ENCODE measurements at places on chromosomes 5 and 9.

- no peak for DNase-seq
These were observed 3.9 kb downstream of the FLT4 start for GRCh38 chr5:180645274-180646204.

DNA sequence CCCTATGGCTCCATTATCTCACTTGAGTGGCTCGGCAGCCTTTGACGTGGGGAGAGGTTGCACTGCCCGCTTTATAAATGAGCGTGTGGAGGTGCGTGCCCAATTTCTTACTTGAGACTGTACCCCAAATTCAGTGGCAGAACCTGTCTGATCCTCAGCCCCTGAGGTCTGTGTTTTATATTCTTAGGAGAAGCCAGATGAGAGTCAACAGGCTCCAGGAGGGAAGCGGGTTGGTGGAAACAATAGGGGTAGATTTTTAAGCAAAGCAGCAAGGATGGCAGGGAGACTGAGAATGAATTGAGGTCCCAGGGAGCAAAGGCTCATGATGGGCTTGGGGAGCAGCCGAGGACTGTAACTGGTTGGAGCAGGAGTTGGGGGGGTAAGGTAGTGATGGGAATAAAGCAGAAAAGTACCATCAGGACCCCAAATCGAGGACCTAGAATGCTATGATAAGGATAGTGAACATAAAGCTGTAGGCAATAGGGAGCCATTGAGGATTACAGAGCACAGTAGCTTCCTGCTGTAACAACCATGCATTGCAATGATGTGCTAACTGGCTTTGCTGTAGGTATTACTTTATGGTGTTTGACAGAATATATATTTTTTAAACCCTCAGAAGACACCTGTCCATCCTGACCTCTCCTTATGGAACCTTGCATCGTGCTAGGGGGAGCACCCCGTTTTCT, 43.1 kb upstream of the DAB2IP start:
- no peak for DNase-seq

DNA sequence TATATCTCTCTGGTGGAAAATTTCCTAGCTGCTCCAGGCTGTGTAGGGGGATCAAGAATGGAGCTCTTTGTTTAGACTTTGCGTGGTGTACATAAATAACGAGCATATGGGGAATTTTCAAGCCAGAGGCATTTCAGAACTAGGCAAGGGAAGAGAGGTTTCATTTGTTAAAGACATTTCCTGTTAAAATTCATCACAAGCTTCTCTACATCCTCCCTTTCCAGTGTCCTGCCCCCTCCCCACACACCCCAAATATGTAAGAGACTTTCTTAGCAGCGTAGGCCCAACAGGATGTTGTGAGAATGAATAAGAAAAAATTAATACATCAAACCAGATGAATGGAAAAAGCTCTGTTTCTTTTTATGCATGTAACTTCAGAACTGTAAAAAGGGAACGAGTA, 150.3 kb downstream of the GPBP1 start:
- no peak for DNase-seq

DNA sequence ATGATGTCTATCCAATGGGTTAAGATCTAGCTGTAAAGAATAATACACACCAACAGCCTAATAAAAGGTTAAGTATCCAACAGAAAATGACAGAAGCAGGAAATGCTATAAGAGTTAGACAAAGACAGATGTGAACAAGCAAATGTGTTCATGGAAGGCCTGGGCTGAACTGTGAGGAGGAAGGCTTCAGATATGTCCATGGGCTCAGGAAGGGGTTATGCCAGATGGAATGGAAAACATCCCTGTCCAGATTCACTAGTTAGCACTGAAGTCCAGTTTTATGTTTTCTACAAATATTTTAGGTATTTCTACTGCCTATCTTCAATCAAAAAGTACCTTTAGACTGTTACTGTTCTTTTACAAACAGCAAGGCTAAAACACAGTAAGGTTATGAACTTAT, 27.1 kb downstream of the ERAP1 start:
- DNase-seq = no peak

- DNase-seq = no peak
These were observed 15.9 kb downstream of the MAN2A1 start for GRCh38 chr5:109705596-109705995.

DNA sequence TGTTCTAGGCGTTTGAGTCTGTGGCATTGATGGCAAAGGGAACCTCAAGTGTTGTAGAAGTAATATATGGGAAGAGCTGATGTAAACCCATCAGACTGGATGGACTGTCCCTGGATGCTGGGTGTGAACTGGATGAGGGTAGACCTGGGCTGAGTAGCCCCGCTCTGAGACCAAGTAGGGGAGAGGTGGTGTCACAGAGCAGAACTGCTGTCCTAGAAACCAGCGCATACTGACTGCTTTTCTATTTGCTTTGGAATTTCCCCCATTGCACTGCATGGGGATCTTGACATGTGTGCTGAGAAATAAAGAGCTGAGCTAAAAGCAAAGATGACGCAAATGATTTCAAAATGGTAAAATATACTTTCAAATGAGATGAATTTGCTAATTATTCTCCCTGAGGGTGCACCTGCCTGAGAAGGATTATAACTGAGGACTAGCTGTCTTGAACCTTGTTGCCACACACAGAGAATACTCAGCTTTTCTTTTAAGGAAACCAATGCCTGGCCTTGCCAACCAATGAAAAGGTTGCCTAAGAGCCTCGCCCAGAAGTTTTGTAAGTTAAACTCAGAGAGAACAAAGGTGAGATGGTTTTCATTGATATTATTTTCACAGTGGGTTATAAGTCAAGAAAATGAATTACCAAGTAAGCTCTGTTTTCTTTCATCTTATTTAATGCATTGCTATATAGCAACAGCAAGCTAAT, 44.8 kb downstream of the NIM1K start:
- no peak for DNase-seq

- DNase-seq = no peak
These were observed 211.0 kb downstream of the SNX18 start for GRCh38 chr5:54728588-54728915.
